Glutamatergic neuron (in vitro differentiated cells): ENCODE measurements at places on chromosomes 5 and 9.

GRCh38 chr5:95823738-95824609 lies 1.4 kb upstream of the GLRX start:
- H3K27me3 ChIP-seq: peaks cover 15% of the 10 kb centered on the region
- peak overlapping the region; percentile 45 for H3K4me3 ChIP-seq
- H3K36me3 ChIP-seq: peaks cover 3% of the 10 kb centered on the region
- H3K4me1 ChIP-seq: peaks cover 28% of the 10 kb centered on the region

DNA sequence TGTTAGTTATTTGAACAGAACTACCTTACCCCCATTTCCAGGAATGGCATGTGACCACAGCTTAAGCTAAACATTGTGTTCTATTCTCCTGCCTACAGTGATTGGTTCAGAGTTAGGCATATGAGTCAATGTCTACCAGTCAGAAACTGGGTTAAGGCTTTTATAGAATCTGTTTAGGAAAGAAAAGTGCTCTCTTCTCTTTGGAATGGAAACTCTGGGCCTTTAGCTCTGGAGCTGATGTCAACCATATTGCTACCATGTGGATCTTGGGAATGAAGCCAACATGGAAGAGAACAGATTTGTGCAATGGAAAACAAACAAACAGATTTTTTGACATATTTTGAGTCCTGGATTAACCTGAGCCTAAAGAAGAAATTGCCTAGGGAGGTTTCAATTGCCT lies 488.9 kb upstream of the TNC start:
- H3K4me3 ChIP-seq: no peak overlapping the region
- no peaks in the 10 kb centered on the region for H3K27me3 ChIP-seq
- H3K36me3 ChIP-seq: no peaks in the 10 kb centered on the region

DNA sequence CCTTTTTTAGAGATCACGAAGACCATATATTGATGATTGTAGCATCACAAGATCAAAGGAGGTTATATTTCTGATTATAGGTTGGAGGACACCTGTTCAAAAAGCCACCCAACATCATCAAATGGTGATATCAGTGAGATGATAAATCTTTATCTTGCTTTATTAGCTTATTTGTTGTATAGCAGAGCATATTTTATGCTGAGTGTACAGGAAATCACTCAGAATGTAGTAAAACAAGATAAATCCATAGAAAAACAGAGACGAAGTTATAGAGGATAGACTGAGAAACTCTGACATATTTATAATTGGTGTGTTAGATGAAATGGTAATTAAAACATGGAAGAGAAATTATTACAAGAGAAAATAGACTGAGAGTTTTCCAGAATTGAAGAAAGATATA lies 69.8 kb upstream of the DMAC1 start:
- peaks cover 1% of the 10 kb centered on the region for H3K27me3 ChIP-seq
- DNase-seq: no peak
- H3K4me1 ChIP-seq: peaks cover 4% of the 10 kb centered on the region
- no peaks in the 10 kb centered on the region for H3K36me3 ChIP-seq
- H3K4me3 ChIP-seq: no peak overlapping the region

GRCh38 chr5:75053054-75053303 lies 621 bp upstream of the GCNT4 start:
- H3K27me3 ChIP-seq: peaks cover 20% of the 10 kb centered on the region
- DNase-seq: no peak
- no peak overlapping the region for H3K27ac ChIP-seq
- no peak overlapping the region for H3K4me3 ChIP-seq
- H3K4me1 ChIP-seq: peaks cover 24% of the 10 kb centered on the region

DNA sequence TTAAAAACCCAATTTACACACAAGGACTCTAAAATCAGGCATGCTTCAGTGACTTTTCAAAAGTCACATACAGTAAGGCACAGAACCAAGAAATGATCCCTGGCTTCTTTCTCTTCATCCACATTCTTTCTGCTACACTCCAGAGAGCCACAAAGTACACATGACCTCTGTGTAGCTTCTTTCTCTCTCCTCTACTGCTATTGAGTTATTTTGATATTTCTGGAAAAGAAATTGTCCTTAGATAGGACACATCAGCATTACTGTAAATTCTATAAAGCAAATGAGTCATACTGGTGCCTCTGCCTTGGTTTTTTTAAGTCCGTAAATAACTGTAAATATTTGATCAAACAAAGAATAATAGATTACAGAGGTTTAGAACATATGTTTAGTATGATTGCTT lies 96.3 kb downstream of the KIAA0825 start:
- H3K27me3 ChIP-seq: no peaks in the 10 kb centered on the region
- H3K27ac ChIP-seq: no peak overlapping the region
- no peak overlapping the region for H3K4me3 ChIP-seq
- no peaks in the 10 kb centered on the region for H3K4me1 ChIP-seq
- no peak for DNase-seq

DNA sequence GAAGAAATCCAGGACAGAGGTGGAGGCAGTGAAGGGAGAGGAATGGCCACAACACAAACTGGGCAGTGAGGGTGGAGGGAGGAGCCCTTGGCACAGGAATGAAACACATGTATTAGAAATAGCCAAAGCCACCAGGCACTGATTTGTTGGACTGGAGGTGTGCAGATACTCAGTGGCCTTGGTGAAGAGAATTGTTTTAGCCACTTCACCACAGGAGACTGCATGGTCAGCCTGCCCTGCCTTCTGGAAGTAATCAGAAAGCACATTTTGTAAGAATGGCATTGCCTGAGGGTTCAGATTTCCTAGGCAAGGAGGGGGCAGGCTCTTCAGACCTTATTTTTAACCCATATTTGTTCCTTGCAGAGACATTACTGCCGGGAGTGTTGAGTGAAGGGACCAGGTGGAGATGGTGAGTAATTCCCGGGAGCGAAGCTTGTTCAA lies 2.2 kb downstream of the SGCD start:
- DNase-seq: no peak
- H3K27me3 ChIP-seq: no peaks in the 10 kb centered on the region
- no peaks in the 10 kb centered on the region for H3K36me3 ChIP-seq

DNA sequence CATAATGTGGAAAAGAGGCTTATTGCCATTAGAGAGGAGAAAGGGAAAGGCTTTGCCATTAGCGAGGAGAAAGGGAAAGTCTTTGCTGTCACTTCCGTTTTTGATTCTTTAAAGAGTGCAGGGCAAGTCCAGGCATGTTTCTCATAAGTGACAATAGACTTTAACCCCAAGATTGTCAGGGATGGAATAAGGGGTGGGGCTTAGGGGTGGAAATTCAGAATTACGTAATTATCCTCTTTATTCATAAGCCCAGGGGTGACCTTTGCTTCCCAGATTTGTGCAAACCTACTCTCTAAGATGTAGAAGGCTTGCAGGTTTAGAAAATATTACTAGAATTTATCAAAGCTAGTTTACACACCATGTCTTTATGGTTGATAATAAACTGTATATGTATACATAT lies 2.3 kb upstream of the PLK2 start:
- H3K27me3 ChIP-seq: peaks cover 4% of the 10 kb centered on the region
- no peak overlapping the region for H3K27ac ChIP-seq
- DNase-seq: no peak
- no peak overlapping the region for H3K4me3 ChIP-seq

- DNase-seq: no peak
- no peak overlapping the region for H3K27ac ChIP-seq
- no peaks in the 10 kb centered on the region for H3K4me1 ChIP-seq
- no peaks in the 10 kb centered on the region for H3K36me3 ChIP-seq
- peaks cover 7% of the 10 kb centered on the region for H3K27me3 ChIP-seq
- H3K4me3 ChIP-seq: no peak overlapping the region
Measured at GRCh38 chr9:99058964-99059921, 45.7 kb upstream of the TGFBR1 start.

DNA sequence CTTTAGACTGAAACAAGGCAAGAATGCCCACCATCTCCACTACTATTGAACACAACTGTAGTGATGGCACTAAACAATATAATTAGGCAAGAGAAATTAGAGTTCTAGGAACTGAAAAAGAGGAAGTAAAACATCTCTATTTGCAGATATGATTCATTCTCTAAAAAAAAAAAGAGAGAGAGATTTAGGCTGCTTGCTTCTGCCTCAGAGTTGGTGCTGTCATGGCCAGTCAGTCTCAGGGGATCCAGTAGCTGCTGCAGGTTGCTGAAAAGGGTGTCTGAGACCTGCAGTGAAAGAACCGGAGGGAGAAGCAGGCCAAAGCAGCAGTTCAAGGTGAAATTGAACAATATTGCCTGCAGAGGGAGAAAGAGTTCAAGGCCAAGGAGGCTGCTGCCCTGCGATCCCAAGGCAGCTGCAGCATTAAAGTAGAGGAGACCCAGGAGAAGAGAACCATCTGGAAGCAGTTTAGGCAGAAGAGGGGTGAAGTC lies 72.5 kb downstream of the AP3B1 start:
- peaks cover 4% of the 10 kb centered on the region for H3K36me3 ChIP-seq
- no peaks in the 10 kb centered on the region for H3K27me3 ChIP-seq
- no peak overlapping the region for H3K4me3 ChIP-seq
- no peaks in the 10 kb centered on the region for H3K4me1 ChIP-seq

DNA sequence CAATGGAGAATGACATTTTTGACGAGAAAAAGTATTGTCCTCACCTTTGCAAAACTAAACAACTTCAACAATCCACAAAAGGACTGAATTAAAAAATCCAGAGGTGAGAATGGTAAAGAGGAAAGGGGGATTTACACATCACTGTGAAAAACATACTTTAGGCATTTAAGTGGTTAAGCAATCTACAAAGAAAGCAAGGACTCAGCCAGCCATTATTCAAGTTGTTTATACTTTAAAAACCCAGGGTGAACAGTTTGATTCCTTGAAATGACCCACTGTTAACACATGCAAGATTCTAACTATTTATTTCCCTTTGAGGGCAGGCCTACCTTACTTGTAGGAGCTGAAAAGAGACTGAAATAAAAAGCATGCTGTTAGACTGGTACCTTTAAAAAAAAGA lies 29.3 kb downstream of the TUT7 start:
- H3K4me3 ChIP-seq: no peak overlapping the region
- DNase-seq: no peak
- no peak overlapping the region for H3K27ac ChIP-seq
- peaks cover 8% of the 10 kb centered on the region for H3K36me3 ChIP-seq

- H3K27me3 ChIP-seq: peaks cover 18% of the 10 kb centered on the region
- peak within 1 kb of the TSS; percentile 77 for H3K27ac ChIP-seq
- peaks cover 4% of the 10 kb centered on the region for H3K4me1 ChIP-seq
- DNase-seq: peak; percentile 100
- no peaks in the 10 kb centered on the region for H3K36me3 ChIP-seq
Measured at GRCh38 chr9:129641750-129642585, at the start of gene ASB6. TSS of gene ASB6 (minus strand) at chr9:129642151. CDS start at chr9:129641999, 152 bp downstream.

- H3K4me3 ChIP-seq: no peak overlapping the region
- H3K36me3 ChIP-seq: peaks cover 10% of the 10 kb centered on the region
- peaks cover 20% of the 10 kb centered on the region for H3K4me1 ChIP-seq
Measured at GRCh38 chr9:92720209-92720765, 44.3 kb downstream of the BICD2 start.

GRCh38 chr5:31291323-31291854 lies 97.9 kb downstream of the CDH6 start:
- no peak overlapping the region for H3K27ac ChIP-seq
- no peaks in the 10 kb centered on the region for H3K36me3 ChIP-seq
- H3K4me1 ChIP-seq: peaks cover 14% of the 10 kb centered on the region
- no peak overlapping the region for H3K4me3 ChIP-seq

GRCh38 chr5:4880304-4880741 lies 259.8 kb upstream of the ADAMTS16 start:
- DNase-seq: no peak
- no peak overlapping the region for H3K27ac ChIP-seq
- H3K27me3 ChIP-seq: peaks cover 8% of the 10 kb centered on the region
- no peaks in the 10 kb centered on the region for H3K36me3 ChIP-seq
- no peak overlapping the region for H3K4me3 ChIP-seq

- DNase-seq: no peak
- peaks cover 10% of the 10 kb centered on the region for H3K36me3 ChIP-seq
- no peak overlapping the region for H3K4me3 ChIP-seq
Measured at GRCh38 chr5:72485430-72485974, 21.7 kb downstream of the ZNF366 start.

DNA sequence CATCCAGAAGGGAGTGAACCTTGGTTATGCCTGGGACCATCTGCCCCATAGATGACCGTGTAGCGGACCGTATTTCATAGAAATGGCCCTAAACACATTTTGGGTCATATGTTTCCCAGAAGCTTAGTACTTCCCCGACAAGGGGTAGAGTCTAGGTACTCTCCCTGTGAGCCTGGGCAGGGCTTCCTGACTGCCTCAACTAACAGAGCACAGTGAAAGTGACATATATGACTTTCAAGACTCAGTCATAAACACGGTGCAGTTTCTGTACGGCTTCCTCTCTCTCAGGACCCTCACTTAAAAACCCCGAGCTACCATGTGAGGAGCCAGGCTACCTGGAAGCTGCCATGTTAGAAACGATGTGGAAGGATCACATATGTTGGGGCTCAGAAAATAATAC lies 20.9 kb downstream of the C9orf57 start:
- no peaks in the 10 kb centered on the region for H3K36me3 ChIP-seq
- peaks cover 4% of the 10 kb centered on the region for H3K4me1 ChIP-seq
- no peaks in the 10 kb centered on the region for H3K27me3 ChIP-seq

GRCh38 chr9:74804018-74804385 lies 83.7 kb downstream of the TRPM6 start:
- H3K27ac ChIP-seq: no peak overlapping the region
- H3K4me1 ChIP-seq: peaks cover 12% of the 10 kb centered on the region
- no peaks in the 10 kb centered on the region for H3K27me3 ChIP-seq
- no peaks in the 10 kb centered on the region for H3K36me3 ChIP-seq
- no peak for DNase-seq

GRCh38 chr5:123571927-123572326 lies 60.0 kb downstream of the CSNK1G3 start:
- H3K4me1 ChIP-seq: no peaks in the 10 kb centered on the region
- H3K27me3 ChIP-seq: peaks cover 2% of the 10 kb centered on the region
- no peaks in the 10 kb centered on the region for H3K36me3 ChIP-seq
- H3K4me3 ChIP-seq: no peak overlapping the region

DNA sequence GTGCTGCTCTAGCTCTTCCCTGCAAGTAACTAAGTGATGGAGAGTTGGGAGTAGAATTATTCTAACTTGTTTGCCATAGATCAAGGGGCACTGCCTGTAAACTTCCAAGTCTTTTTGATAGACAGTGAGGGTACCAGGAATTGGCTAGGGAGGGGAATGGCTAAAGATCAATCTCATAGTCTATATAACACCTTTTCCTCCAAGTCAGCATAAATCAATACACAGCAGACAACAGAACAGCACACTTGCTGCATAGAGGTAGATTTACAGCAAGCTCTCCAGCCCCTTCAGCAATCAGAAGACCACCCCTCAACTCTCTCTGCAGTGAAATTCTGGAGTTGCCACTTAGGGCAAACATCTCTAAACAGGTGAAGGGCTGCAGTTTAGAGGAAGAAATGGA lies 643.5 kb upstream of the KLF4 start:
- H3K36me3 ChIP-seq: no peaks in the 10 kb centered on the region
- H3K27me3 ChIP-seq: no peaks in the 10 kb centered on the region
- H3K27ac ChIP-seq: no peak overlapping the region
- H3K4me3 ChIP-seq: no peak overlapping the region

DNA sequence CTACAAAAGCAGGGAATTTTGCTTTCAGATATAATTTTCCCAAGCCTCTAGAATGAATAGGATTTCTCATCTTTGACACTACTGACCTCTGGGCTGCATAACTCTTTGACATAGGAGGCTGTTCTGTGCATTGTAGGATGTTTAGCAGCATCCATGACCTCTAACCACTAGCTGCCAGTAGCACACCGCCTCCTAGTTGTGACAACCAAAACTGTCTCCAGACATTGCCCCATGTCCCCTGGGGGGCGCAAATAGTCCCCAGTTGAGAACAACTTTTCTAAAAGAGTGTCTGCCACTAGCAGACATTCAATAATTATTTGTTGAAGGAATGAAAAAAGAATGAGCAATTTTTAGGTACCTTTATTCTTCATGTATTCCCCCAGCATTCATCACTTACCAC lies 51.8 kb downstream of the POU4F3 start:
- no peak overlapping the region for H3K4me3 ChIP-seq
- H3K4me1 ChIP-seq: peaks cover 13% of the 10 kb centered on the region
- H3K27me3 ChIP-seq: no peaks in the 10 kb centered on the region
- DNase-seq: peak; percentile 36
- H3K36me3 ChIP-seq: no peaks in the 10 kb centered on the region
